ENCODE measurements at places on chromosomes 2 and 18. TPM values are rescaled to one million over a fixed set of nuclear protein-coding genes. Genes with fewer than 3 reads are reported as not detected.

The CHRNG gene
- not detected for polyA plus RNA-seq

The SERPINB10 gene
- not detected for polyA plus RNA-seq

The DTNA gene
- polyA plus RNA-seq: not detected

The LRRTM1 gene
- not detected for polyA plus RNA-seq

The ANKRD30BL gene
- polyA plus RNA-seq: 0.64 TPM
